ENCODE measurements at places on chromosomes 3 and 15. TPM values are rescaled to one million over a fixed set of nuclear protein-coding genes. Genes with fewer than 3 reads are reported as not detected.

- DNase-seq = peak; percentile 64
Measured at GRCh38 chr15:29031502-29032228, 145.9 kb downstream of the APBA2 start.

- no peak for DNase-seq
Measured at GRCh38 chr3:94176988-94177745, 114.3 kb downstream of the NSUN3 start.

THPO gene
- not detected for total RNA-seq

DNA sequence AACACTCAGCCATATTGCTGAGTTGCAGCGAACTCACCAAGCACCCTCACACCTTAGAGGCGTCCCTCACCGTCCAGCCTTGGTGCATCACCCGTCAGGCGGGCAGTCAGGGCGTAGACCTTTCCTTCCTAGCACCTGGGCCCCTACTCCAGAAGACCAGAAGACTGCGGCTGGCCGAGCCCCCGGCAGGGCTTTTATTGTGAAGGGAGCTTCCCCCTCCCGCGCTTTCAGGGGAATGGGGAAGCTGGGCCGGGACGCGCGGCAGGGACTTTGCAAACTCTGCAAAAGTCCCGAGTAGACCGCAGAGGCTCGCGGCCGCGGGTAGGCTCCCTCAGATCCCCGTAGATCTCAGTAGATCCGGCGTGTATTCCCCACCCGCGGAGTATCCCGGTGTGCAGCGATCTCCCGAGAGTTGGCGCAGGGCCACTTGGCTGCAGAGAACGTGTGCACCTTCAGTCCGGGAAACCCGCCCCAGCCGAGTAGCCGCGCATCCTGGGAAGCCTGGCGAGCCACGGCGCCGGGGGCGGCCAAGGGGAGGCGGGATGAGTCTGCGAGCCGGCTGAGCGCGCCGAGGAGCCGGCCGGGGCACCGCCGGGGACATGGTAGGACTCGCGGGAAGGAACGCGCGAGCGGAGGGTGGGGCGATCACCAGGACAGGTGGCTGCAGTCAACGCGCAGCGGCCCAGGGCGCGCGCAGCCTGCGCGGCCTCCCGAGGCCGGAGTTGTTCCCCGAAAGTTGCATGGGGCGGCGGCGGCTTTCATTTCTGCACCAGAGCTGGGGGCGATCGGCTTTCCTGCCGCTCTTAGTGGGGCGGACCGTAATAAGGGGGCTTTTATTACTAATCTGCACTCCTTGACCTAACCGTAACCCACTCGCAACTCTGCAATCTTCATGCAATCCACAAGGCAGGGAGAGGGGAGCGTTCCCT, at the start of gene GASK1A:
GASK1A (plus strand) TSS at position 268 of the 929 bp plus-strand sequence; CDS start at position 600, 332 bp downstream.
- peak; percentile 40 for DNase-seq

OCA2 gene
- not detected for total RNA-seq

MYRIP gene
- not detected for total RNA-seq

DISP2 gene
- total RNA-seq = 0.09 TPM

DNA sequence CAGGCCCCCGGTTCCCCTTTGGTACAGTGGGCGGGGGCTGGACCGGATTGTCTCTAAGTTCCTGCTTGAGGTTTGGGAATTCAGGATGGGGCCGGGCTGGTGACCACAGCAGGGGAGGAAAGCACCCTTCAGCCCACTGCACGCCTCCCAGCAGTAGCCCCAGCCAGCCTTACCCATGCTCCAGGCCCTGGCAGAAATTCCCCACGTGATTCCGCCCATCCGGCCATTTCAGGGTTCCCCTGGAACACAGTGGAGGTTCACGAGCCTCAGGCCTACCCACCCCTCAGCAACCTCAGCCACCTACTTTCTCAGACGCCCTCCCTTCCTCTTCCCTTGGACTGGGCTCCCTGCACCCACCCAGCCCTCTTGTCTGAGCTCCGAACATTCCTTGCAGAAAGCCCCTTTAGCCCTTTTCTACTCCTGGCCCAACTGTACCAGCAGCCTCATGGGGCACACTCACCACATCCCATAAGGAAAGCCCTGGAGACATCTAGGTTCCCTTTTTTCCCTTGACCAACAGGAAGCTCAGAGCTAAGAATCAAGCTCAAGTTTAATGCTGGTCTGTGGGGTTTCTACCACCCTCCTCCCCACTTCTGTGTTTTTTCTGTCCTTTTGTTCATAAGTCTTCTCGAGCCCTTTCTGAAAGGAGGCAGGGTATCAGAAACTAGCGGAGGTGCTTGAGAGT, 11.5 kb downstream of the ALS2CL start:
- DNase-seq = no peak

DNA sequence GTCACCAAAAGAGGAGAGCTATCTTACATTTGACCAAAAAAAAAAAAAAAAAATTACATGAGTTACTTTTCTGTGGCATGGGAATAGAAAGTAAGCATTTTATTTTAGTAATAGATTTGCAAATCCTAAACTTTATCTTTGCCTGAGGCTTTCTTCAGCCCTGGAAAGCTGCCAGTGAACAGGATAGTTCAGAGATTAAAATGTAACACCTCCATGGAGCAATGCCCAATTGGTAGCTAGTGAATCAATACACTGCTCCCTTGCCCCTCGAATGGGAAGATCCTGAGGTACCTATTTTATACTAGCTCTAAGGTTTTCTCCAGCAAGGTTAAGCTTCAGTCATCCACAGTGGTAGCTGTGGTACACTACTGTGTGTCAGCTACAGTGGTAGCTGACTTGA, 867.1 kb downstream of the NAALADL2 start:
- no peak for DNase-seq

HDC gene
- total RNA-seq = not detected

SLC24A5 gene
- total RNA-seq = not detected

SPATA16 gene
- not detected for total RNA-seq

DNA sequence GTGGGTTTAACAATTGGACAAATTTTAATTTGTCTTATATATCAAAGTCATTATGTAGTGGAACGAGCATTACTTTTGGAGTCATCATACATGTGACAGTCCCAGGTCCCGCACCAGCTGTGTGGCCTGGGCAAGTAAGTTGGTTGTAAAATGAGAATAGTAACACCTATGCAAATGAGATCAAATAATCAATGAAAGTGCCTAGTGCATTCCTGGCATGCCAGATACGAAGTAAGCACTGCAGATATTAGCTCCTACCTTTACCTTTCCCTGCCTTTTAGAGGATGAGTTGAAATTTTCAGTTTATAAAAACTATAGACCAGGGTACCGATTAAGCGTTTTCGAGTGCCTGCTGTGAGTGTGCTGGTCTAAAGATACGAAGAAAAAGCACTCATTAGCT, 134.1 kb downstream of the LRIG1 start:
- DNase-seq = no peak

DNAJB8 gene
- total RNA-seq = not detected

- no peak for DNase-seq
Measured at GRCh38 chr3:174336784-174337183, 522.4 kb upstream of the NAALADL2 start.

- DNase-seq = no peak
Measured at GRCh38 chr15:96428742-96429141, 98.2 kb downstream of the NR2F2 start.

DNA sequence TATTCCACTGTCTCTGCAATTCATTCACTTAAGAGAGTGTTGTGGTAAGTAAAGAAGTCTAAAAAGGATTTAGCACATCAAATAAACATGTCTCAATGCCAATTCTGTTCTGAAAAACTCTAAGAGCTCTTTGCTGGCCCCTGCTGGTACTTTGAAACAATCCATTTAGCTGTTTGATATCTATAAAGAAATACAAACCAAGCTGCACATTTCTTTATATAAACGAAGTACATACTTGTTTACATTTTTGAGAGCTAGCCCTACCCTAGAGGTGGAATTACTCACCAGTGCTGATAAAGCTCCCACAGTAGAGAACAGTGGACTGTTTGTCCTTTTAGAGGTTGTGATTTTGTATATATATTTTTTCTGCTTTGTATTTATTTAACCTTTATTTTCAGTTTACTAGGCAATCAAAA, 75.5 kb downstream of the NEDD4 start:
- peak; percentile 14 for DNase-seq

DNA sequence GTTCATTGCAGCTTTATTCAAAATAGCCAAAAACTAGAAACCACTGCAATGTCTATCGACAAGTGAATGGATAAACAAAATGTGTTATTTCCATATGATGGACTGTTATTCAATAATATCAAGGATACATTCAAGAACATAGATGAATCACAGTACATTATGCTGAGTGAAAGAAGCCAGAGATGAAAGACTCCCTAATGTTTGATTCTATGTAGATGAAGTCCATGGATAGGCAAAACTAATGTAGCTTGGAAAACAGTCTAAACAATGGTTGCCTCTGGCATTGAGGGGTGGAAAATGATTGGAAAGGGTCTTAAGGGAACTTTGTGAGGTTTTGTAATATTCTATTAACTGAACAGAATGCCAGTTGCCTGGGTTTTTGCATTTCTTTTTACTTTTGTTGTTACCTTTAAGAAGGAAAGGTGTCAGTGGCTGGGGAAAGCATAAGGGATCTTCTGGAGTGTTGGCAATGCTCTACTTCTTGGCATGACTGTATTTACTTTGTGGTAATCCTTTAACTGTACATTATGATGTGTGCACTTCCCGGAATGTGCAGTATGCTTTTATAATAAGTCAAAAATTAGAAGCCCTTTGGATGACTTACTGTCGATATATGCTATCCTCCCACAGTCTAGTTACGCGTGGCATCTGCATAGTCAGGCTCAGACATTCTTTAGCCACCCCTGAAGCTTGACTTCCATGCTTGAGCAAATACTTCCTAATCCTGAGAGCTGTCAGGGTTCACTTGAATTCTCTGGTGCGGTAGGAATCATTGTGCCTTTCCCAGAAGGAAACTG, 20.5 kb upstream of the ATP10A start:
- no peak for DNase-seq

CLDN1 gene
- 0.77 TPM for total RNA-seq

GRCh38 chr3:81419228-81419627, 342.2 kb downstream of the GBE1 start:
- no peak for DNase-seq

EPHB3 gene
- total RNA-seq = not detected

GP9 gene
- not detected for total RNA-seq

WDR6 gene
- 125 TPM for total RNA-seq

GRCh38 chr3:141262308-141262705, 30.7 kb downstream of the PXYLP1 start:
- no peak for DNase-seq
